ENCODE measurements at places on chromosomes 7 and 10.
A peak's percentile ranks its signal among the peaks of the same experiment; 100 is the strongest.

DNA sequence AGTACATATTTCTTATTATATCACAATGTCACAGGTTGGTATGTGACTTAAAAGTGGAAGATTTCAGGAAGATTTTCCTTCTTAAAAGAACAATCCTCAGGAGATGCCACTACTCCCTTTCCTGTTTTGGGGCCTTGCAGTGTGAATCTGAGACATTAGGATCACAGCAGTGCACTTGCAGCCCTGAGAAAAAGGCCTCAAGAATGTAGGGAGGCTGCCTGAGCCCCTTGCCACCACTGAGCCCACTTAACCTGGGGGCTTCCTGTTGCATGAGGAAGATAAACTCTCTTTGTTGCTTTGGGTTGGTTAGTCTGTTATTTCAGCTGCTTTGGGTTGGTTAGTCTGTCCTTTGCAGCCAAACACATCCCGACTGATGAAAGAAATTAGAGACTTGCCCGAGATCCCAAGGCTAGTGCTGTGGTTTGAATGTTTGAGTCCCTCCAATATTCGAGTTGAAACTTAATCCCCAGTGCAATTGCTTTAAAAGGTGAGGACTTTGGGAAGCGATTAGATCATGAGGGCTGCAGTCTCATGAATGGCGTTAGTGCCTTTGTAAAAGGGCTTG, 151.3 kb upstream of the SP4 start:
- DNase-seq, result no peak

- DNase-seq, result peak; percentile 48
Observed at GRCh38 chr10:28254290-28254985, 48.4 kb downstream of the MPP7 start.

GRCh38 chr10:113718969-113719822, 32.3 kb upstream of the PLEKHS1 start:
- DNase-seq, result no peak

GRCh38 chr7:102849538-102849937, 63.3 kb upstream of the LRRC17 start:
- DNase-seq, result no peak

- DNase-seq, result no peak
Observed at GRCh38 chr7:51240868-51241267, 75.7 kb downstream of the COBL start.

DNA sequence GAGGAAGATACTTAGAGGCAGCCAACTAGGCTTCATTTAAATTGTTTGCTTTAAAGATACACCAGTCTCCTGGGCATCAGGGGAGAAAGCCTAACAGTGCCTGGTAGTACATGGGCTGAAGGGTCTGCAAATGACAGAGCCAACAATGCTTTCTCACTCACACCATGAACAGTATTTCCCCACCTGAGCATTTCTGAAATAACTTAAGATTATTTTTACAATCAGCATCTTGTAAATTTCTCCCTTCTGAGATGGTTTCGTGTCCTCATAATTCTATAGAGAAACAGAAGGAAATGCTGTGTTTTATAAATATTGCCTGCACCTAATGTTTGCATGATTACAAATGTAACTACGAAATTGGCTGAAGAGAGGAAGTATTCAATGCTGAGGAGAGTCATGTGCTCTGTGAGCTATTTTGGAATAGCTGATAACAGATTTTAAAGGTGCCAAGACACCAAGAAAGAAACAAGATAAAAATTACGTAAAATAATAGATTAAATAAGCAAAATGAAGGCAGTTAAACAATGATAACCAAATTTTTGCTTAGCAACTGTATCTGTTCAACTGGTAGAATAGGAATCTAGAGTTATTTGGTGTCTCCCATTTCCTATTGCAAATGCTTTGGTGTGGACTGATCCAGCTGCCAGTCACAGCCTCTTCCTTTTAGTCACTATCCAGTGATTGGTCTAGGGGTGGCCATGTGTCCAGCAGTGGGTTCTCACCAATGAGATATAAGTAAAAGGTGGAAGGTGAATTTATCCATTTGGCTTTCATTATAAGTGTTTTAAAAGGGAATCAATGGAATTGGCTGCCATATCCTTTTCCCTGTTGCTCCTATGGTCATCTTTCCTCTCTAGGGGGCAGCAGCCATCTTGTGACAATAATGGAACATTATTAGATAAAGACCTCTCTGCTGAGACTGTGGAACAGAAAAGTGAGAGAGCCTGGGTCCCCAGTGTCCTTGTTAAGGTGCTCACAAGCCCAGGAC, 167.9 kb upstream of the SLC26A5 start:
- DNase-seq, result no peak

DNA sequence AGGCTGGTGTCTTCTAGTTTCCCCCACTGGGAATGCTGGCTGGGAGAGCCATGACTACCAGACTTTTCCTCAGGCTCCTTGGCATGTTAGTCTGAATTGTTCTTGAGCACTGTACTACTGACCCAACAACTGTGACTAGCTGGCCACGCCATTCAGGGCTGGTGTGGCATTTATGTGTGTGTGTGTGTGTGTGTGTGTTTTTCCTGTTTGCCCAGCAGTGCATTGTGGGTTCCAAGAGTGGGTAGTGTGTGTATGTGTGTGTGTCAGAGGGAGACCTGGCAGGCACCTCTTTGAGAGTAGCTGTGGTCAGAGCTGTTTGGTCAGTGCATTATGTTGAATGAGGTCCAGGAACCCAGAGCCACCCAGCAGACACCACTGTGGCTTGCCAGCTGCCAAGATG, 9.2 kb downstream of the PCBD1 start:
- no peak for DNase-seq

- DNase-seq, result no peak
Observed at GRCh38 chr10:45075826-45076380, 75.2 kb downstream of the ZNF22 start.

GRCh38 chr10:14039968-14040668, 290.6 kb downstream of the FRMD4A start:
- peak; percentile 74 for DNase-seq

- DNase-seq, result no peak
Observed at GRCh38 chr10:95324436-95325268, 33.8 kb upstream of the PDLIM1 start.
